ENCODE measurements at places on chromosomes 2 and 18.

GRCh38 chr2:100845141-100845991, 25.4 kb downstream of the NPAS2 start:
- DNase-seq = no peak

DNA sequence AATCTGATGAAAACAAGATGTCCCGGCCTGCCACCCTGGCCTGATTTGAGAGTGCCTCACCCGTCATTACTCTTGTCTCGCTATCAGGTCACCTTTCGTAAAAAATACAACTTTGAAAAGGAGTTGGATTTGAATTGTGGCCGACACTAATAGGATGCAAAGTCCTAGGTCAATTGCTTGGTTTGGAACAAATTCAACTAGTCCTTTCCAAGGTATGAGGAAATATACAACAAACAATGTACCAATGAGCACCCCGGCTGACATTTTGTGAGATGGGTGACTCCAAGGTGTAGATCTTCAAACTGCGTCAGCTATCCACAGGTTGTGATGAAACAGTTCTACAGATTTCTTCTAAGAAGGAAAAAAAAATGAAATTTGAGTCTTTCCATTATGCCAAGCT, 77.8 kb downstream of the BCL2 start:
- no peak for DNase-seq

DNA sequence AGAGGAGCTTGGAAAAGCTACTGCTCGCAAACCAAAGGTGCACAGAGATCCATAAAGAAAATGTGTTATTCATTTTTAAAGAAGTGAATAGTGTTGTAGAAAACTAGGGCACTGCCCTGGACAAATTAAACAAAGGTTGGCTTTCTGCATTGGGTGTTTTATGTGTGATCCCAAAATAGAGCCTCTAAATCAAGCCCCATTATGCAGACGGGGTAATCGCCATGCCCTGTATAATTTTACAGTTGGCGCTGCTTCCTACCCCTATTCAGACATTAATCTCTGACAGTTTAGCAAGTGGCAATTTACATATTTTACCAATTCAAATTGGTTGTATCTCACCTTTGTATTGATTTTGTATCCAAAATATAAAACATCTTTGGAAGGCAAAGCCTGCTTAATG, 109.1 kb downstream of the PID1 start:
- DNase-seq = no peak

GRCh38 chr18:50114448-50114847, 80.5 kb downstream of the MYO5B start:
- DNase-seq = no peak

- peak; percentile 23 for DNase-seq
Observed at GRCh38 chr2:119544075-119544938, at the start of gene CFAP221. TSS of gene CFAP221 (plus strand) at chr2:119544449. CDS start at chr2:119546132, 1,683 bp downstream.

GRCh38 chr2:27042985-27043634, 8.4 kb upstream of the AGBL5 start:
- no peak for DNase-seq

DNA sequence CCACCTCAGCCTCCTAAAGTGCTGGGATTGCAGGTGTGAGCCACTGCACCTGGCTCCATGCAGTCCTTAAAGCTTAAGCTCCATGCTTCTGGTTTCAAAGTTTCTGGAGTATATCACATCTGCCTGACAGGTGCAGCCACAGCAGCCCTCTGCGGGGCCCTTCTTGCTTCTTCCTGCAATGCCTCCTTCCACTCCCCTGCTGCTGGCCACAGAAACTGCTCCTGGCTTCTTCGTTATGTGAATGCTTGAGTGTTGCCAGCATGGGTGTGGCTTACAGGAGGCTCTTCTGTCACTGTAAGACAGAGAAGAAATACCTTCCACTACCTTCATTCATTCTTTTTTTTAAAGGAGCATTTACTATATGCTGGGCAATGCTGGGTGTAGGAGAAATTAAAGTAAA, 10.1 kb upstream of the CCBE1 start:
- no peak for DNase-seq

DNA sequence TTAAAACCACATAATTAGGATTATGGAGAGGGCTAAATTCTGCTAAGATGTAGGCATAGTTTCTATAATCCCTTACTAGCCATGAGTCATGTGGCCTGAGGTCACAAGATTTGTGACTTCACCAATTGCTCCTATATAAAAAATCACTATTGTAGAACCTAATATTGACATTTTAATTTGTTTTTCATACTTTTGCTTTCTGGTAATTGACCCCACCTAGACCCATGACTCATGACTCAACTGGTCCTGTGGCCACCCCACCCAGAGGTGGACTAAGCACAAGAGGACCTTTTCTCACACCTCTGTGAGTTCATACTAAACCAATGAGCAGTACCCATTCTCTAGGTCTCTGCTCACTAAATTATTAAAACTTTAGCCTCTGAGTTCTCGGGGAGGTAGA, 1567.5 kb upstream of the LRRTM1 start:
- DNase-seq = no peak

DNA sequence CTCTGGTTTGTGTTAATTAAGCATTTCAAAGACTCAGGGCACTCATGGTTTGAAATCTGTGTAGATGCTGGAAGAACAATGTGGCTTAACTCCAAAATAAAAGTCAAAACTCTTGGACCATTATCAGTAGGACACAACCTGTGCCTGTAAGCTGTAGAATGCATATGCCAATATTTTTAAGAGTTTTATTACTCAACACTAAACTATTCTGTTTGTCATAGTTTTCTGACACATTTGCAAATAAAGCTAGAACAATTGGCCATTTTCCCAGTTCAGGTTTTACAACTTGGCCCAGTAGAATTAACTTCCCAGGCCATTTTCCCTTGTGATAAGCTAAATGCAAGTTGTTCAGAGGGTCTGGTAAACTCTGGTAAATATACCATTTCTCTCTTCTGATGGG, 713.1 kb downstream of the CBLN2 start:
- no peak for DNase-seq

DNA sequence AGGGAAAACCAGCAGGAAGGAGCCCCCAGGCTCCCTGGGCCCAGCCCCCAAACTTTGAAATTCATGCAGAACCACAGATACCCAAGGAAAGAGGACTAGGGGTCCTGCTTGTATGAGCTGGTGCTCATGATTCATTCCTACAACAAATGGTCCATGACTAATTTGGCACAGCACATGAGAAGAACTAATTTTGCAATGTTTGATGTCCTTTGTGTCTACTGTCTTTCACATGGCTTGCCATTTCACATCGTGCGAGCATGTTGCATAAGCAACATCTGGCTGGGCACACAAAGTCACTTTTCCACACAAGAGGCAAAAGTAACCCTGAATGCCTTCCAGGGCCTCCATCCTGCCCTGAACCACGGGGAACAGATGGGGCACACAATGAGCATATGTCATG, 149.6 kb upstream of the APCDD1 start:
- peak; percentile 96 for DNase-seq

- DNase-seq = no peak
Observed at GRCh38 chr2:143476336-143477087, 347.3 kb downstream of the ARHGAP15 start.

GRCh38 chr2:206392118-206392517, 51.2 kb upstream of the ADAM23 start:
- DNase-seq = peak; percentile 33

GRCh38 chr18:23137788-23138216, 2.5 kb downstream of the CABLES1 start:
- DNase-seq = no peak

GRCh38 chr18:28078849-28079248, 98.1 kb downstream of the CDH2 start:
- no peak for DNase-seq

GRCh38 chr2:14790041-14790640, 157.6 kb downstream of the LRATD1 start:
- DNase-seq = no peak

DNA sequence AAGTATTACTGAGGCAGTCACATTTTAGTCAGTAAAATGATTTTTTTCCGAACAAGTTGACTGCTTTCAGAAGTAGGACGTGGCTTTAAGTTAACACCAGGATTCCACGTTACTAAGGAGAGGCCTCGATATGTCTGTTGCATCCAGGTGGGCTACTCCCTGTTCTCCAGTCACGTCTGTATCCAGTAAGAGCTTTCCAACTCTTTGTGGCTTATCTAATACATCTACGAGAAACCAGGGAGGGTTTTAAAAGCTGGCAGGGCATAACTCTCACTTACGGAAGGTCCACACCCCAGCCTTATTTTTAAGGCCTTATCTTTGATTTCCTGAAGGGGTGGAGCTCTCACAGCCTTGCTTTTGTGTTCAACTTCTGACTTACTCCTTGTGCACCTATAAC, 99.2 kb downstream of the SLC8A1 start:
- DNase-seq = no peak

DNA sequence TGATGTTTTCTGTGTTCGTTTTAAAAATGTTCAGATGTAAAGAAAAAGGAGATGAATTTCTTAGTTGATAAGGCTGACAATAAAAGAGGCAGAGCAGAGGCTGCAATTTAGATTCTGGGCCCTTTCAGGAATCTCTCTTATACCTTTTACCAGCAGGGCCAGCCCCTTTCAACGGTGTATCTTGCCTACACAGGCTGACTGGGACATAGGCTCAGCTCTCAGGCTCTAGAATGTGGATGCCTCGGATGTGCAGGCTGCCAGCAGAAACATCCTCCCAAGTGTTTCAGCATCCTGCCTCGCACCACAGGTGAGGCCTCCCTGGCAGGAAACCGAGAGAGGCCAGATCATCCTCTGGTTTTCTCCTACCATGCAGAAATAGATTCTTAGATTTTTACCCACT, 3.4 kb downstream of the C2orf80 start:
- no peak for DNase-seq

DNA sequence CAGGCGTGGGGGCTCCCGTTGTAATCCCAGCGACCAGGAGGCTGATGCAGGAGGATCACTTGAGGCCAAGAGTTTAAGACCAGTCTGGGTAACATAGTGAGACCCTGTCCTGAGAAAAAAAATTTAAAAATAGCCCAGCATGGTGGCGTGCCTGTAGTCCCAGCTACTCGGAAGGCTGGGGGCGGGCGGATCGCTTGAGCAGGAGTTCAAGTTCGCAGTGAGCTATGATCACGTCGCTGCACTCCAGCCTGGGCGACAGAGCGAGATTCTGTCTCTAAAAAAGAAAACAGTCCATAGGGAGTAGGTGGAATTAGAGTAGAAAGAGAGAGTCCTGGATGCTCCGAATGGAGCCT, 325 bp upstream of the TTLL4 start:
- DNase-seq = no peak

- DNase-seq = no peak
Observed at GRCh38 chr2:5674026-5674340, 18.2 kb upstream of the SOX11 start.

DNA sequence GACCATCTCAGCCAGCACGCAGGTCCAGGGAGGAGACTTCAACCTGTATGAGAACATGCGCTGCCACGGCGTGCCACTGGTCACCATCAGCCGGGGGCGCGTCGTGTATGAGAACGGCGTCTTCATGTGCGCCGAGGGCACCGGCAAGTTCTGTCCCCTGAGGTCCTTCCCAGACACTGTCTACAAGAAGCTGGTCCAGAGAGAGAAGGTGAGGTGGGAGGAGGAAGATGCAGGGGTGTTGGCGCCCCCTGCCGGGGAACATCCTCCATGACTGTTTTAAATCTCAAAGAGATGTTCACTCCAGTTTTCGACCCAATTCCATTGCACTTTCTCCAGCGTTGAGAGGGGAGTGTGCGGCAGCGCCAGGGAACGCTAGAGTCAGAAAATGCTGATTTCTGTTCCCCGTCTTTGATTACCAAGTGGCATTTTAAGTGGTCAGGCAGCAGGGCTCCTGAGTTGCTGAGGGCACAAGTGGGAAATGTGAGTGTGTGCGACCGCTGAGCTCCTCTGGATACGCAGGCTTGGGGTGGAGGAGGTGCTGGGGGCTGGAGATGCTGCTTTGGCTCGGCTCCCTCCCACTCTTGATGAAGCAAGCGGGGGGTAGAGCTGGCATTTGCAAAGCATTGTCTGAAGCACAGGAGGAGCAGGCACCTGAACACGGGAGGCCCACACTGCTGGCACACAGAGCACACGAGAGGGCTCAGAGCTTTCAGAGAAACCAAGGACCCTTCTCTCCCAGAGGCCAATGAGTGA, 27.7 kb upstream of the MAPRE3 start:
- DNase-seq = peak; percentile 57

DNA sequence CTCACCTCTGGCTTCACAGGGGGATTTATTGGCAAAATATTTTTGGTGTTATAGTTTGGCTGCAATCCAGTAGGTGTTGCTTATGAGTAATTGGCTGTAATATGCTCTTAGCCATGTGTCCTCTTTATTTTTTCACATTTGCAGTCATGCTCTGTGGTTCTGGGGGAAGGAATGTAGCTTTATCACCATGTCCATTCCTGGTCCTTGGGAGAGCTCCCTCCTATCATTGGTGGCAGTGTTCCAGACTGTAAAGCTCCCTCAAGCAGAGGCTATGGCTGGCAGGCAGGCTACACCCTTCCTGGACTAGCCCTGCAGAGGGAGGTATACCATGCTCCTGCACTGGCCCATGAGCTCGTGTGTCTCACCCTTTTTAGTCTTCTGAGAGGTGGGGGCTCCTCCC, 120.0 kb upstream of the FSIP2 start:
- DNase-seq = no peak

GRCh38 chr2:232875256-232876121, 5.4 kb downstream of the SNORC start:
- no peak for DNase-seq

DNA sequence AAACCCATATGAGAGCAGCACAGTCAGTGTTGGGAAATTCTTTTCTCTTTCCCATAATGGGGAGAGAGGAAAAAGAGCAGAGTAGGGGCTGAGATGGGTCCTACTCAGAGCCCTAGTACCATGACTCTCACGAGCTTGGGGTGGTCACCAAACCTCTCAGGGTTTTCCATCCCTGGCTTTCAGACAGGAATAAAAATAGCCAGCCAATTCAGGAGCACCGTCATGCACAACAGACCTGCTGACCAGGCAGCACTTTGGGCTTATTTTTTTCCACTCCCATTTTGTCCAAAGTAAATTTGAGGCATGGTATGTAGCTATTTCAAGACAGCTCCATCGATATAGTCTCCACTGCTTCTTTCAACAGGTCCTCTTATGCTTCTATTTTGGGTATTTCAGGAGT, 86.4 kb downstream of the TGFA start:
- no peak for DNase-seq

DNA sequence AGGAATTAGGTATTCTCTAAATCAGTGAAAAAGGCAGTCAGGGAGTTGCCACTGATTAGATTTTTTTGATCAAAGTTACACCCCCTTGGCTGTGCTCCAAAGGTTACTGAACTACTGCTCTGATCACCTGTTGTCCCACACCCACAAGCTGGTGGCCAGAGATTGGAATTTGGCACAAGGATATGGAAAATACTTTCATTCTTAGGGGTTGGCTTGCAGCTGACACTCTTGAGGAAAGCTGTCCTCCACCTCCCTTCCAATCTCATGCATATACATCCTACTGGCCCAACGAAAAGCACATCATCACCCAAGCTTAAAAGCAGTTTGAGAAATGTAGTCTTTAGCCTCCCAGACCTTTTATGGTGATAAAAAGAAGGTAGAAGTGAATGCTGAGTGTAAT, 329.5 kb upstream of the CHAC2 start:
- no peak for DNase-seq

DNA sequence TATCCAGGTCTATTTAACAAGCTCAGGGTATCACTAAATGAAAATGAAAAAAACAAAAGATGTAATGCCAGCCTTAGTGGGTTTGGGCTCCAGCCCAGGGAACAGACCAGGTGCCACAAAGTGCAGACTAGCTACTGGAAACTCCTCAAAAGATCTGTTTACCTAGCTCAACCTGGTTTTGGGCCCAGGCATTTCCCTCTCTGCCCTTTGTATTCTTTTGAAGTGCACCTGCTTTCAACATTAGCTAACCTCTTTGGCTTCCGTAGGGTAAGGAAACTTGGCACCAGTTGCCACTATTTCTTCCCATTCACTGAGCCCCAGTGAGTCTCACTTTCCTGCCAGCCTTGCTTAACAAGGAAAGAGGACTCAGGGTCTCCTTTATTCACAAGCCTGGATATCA, 123.6 kb upstream of the CDCA7 start:
- no peak for DNase-seq
